ENCODE measurements at places on chromosomes 12 and 14.

DNA sequence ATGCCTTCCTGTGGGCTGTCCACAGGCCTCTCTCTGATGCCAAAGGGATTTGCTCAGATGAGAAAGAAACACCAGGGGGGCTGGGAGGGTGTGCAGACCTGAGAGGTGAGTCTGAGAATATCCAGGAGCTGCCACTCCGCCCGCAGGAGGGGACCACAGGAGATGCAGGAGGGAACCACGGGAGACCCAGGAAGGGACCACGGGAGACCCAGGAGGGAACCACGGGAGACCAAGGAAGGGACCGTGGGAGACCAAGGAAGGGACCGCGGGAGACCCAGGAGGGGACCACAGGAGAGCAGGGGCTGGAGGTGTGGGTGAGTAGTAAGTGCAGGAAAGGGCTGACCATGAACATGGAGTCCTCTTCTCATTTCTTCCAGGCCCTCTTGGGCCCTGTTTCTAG lies 74.6 kb upstream of the SFSWAP start:
- H3K27ac ChIP-seq = no peak overlapping the region
- no peak overlapping the region for H3K4me3 ChIP-seq
- DNase-seq = no peak
- H3K36me3 ChIP-seq = no peaks in the 10 kb centered on the region
- no peaks in the 10 kb centered on the region for H3K27me3 ChIP-seq
- no peaks in the 10 kb centered on the region for H3K4me1 ChIP-seq

- no peaks in the 10 kb centered on the region for H3K36me3 ChIP-seq
- no peak overlapping the region for H3K4me3 ChIP-seq
- no peak for DNase-seq
- H3K4me1 ChIP-seq = no peaks in the 10 kb centered on the region
- H3K27ac ChIP-seq = no peak overlapping the region
- no peaks in the 10 kb centered on the region for H3K27me3 ChIP-seq
Observed at GRCh38 chr12:93778306-93778705, 101.1 kb downstream of the CRADD start.

DNA sequence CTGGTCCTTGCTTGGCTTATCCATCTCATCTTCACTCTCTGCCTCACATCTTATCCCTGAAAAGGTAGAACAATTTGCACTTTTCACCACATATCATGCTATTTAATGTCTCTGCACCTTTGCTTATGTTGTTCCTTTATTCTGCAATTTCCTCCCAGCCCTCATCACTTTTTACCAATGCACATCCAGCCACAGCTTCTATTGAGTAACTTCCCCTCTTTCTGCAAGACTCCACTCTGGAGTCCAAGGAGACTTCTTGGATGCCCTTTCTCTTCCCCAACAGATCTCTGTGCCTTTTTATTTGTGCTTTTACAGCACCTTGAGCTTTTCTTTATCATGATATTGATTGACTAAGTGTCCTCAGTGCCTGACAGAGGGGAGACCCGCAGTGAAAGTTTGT lies 797.1 kb downstream of the VRK1 start:
- no peaks in the 10 kb centered on the region for H3K36me3 ChIP-seq
- H3K4me3 ChIP-seq = no peak overlapping the region
- no peaks in the 10 kb centered on the region for H3K27me3 ChIP-seq
- DNase-seq = no peak
- H3K27ac ChIP-seq = no peak overlapping the region

DNA sequence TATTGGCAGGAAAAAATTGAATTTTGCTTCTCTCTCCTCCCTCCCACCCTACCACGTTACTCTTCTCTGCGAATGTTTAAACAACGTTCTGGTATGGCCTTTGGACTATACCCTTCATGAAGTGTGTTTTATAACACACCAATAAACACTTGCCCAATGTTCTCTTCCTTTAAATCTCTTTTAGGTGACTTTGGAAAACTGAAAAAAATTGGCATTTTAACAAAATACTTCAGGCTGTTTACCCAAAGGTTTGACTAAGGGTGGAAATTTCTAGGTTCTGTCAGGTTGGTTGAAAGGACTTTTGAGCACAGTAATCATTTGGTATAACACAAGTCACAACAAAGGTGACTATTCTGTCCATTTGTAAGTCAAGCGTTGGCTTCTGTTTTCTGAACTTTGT lies 446.8 kb downstream of the AEBP2 start:
- no peaks in the 10 kb centered on the region for H3K4me1 ChIP-seq
- DNase-seq = no peak
- no peak overlapping the region for H3K4me3 ChIP-seq

- H3K36me3 ChIP-seq = peaks cover 7% of the 10 kb centered on the region
- H3K4me3 ChIP-seq = no peak overlapping the region
- H3K27ac ChIP-seq = no peak overlapping the region
- DNase-seq = no peak
Observed at GRCh38 chr14:90045616-90046015, 16.2 kb upstream of the KCNK13 start.

- H3K27ac ChIP-seq = no peak overlapping the region
- DNase-seq = no peak
- no peaks in the 10 kb centered on the region for H3K36me3 ChIP-seq
- H3K4me3 ChIP-seq = no peak overlapping the region
- H3K27me3 ChIP-seq = peaks cover 2% of the 10 kb centered on the region
Observed at GRCh38 chr12:26130728-26131127, 5.9 kb upstream of the BHLHE41 start.

DNA sequence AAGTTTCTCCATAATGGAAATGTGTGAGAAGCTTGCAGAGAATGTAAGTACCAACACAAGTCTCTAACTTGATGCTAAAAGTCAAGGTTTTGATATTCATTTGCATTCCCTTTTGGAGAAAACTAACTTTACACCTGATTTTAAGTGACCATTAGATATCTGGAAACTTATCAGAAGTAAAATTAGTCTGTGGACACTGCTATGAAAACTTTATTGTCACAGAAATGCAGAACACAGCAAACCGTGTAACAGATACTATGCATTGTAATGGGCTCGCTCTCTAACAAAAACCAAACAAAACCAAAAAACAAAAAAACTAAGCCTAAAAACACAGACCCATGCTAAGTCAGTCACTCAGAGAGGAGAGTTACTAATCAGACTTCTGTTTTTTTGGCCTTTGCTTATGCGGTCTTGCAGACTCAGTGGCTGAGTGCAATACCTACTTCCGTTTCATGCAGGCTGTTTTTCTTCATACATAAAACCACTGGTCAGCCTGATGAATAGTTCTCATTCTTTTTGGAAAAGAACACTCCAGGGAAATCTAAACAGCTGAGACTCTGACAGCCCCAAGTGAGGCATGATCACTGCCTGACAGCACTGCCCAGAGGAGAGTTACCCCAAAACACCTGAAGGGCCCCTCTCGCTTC lies 35.7 kb downstream of the NRDE2 start:
- no peaks in the 10 kb centered on the region for H3K4me1 ChIP-seq
- peaks cover 8% of the 10 kb centered on the region for H3K36me3 ChIP-seq
- H3K27me3 ChIP-seq = no peaks in the 10 kb centered on the region
- no peak overlapping the region for H3K4me3 ChIP-seq

DNA sequence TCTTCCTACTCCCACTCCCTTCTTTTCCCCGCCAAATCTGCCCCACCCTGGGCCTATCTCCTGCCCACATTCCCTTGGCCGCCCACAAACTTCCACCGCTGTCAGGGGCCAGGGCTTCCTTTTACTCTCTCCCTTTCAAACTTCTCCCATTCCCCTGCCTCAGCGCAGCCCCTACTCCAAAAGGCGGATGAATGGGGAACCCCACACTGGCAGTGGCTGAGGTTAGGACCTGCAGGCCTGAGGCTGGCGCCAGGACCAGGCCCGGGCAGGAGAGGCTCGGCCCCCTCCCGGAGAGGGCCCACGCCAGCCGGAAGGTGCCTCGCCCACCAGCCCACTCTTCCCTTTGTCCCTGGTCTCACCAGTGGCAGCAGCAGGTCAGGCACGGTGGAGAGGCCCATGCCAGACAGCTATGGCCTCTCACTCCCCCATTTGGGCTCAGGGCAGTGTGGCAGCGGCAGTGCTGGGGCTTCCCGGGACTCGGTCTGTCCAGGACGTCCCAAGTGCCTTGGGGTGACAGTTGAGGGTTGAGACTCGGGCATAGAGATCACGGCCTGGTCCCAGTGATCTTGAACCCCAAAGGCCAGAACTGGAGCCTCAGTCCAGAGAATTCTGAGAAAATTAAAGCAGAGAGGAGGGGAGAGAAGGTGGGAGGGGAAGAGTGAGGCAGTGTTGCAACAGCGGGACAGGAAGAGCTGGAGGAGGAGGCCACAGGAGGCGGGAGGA lies at the start of gene TNFRSF1A:
Gene TNFRSF1A, minus strand, starts transcription at position 660 of the 723 bp plus-strand sequence. Its CDS starts 262 bp downstream, at position 398.
- no peak for DNase-seq
- no peaks in the 10 kb centered on the region for H3K36me3 ChIP-seq
- H3K27ac ChIP-seq = peak within 1 kb of the TSS; percentile 88
- H3K4me3 ChIP-seq = peak within 1 kb of the TSS; percentile 97
- peaks cover 29% of the 10 kb centered on the region for H3K4me1 ChIP-seq

DNA sequence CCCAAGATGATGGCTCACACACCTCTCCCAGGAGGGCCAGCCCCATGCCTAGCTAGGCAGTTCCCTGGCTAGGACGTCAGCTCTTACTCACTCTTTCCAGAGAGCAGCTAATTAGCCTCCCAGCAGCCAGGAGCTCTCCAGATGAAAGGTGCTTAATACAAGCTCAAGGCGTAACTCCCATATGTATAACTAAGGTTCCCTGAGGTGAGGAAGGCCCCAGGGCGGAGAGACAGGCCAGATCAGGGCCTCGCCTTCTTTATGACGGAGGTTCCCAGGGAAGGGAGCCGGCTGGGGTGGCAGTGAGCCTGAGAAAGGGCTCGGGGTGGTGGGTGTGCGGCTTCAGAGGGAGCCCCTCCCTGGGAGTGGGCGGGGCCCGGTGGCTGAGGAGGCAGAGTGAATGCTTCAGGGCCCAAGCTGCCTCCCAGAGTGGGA lies 26.4 kb upstream of the ZFP36L1 start:
- DNase-seq = no peak
- no peaks in the 10 kb centered on the region for H3K27me3 ChIP-seq
- peaks cover 72% of the 10 kb centered on the region for H3K4me1 ChIP-seq
- no peaks in the 10 kb centered on the region for H3K36me3 ChIP-seq
- peak overlapping the region; percentile 4 for H3K27ac ChIP-seq
- no peak overlapping the region for H3K4me3 ChIP-seq

DNA sequence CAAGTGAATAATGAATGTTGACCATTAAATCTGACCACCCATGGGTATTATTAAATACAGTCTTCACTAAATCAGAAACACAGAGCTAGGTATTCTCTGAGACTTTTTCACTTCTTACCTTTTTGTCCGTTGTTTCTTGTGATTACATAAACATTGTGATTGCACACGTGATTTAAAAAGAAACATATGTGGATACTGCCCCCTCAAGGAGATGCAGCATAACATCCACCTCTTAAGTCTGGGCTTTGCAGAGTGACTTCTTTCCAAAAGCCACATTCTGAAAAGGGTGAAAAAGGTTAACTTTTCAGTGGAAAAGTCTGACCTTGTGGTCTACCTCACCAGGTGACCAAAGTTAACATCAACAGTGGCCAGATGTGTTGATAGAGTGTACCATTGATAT lies 185.5 kb upstream of the FAR2 start:
- no peaks in the 10 kb centered on the region for H3K27me3 ChIP-seq
- no peak overlapping the region for H3K4me3 ChIP-seq
- no peak for DNase-seq
- H3K27ac ChIP-seq = no peak overlapping the region
- H3K4me1 ChIP-seq = no peaks in the 10 kb centered on the region

- H3K27ac ChIP-seq = peak overlapping the region; percentile 55
- no peaks in the 10 kb centered on the region for H3K36me3 ChIP-seq
Observed at GRCh38 chr12:92570056-92570753, 132.6 kb upstream of the PLEKHG7 start.

- no peak for DNase-seq
- peaks cover 6% of the 10 kb centered on the region for H3K27me3 ChIP-seq
- H3K4me1 ChIP-seq = peaks cover 22% of the 10 kb centered on the region
- no peaks in the 10 kb centered on the region for H3K36me3 ChIP-seq
- peak within 1 kb of the TSS; percentile 43 for H3K4me3 ChIP-seq
Observed at GRCh38 chr12:53231921-53232645, at the start of gene RARG. Gene RARG, minus strand, starts transcription at chr12:53232209. Its CDS starts 4,664 bp downstream, at chr12:53227545.

- no peaks in the 10 kb centered on the region for H3K4me1 ChIP-seq
- H3K27me3 ChIP-seq = no peaks in the 10 kb centered on the region
- no peak overlapping the region for H3K4me3 ChIP-seq
- H3K36me3 ChIP-seq = no peaks in the 10 kb centered on the region
- no peak for DNase-seq
Observed at GRCh38 chr12:75447691-75448393, 32.7 kb upstream of the GLIPR1 start.

DNA sequence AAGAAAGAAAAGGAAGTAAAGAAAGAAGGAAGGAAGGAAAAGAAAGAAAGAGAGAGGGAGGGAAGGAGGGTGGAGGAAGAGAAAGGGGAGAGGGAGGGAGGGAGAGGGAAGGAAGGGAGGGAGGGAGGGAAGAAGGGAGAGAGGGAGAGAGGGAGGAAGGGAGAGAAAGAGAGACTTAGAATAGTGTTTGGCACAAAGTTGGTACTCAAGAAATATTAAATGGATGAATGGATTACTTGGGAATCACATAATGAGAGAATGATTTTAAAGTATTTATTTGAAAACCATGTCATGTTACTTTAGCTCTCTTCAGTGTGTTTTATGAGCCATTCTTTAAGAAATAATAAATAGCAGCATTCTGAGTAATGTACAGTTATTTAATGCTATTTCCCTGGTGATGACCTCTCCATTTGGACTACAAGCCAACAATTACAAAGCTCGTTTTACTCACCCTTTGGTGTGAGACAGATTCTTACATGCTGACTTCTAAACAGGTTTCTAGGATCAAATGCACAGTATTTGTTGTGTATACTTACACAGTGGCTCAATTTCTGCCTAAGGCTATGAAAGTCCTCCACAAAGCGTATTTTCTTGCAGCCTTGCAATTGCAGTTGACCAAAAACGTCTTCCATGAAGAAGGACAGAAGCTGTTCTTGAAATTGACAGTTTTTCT lies 861 bp downstream of the IL26 start:
- no peak overlapping the region for H3K4me3 ChIP-seq
- H3K36me3 ChIP-seq = no peaks in the 10 kb centered on the region
- no peaks in the 10 kb centered on the region for H3K4me1 ChIP-seq
- no peak for DNase-seq
- H3K27ac ChIP-seq = no peak overlapping the region
- no peaks in the 10 kb centered on the region for H3K27me3 ChIP-seq

GRCh38 chr12:6284273-6284672 lies 26.2 kb upstream of the PLEKHG6 start:
- H3K4me1 ChIP-seq = no peaks in the 10 kb centered on the region
- no peak overlapping the region for H3K4me3 ChIP-seq
- DNase-seq = no peak
- H3K27ac ChIP-seq = no peak overlapping the region
- H3K36me3 ChIP-seq = no peaks in the 10 kb centered on the region
- H3K27me3 ChIP-seq = no peaks in the 10 kb centered on the region

- no peak overlapping the region for H3K27ac ChIP-seq
- H3K27me3 ChIP-seq = no peaks in the 10 kb centered on the region
- no peak overlapping the region for H3K4me3 ChIP-seq
- DNase-seq = no peak
Observed at GRCh38 chr14:99686557-99687283, 2.6 kb downstream of the CYP46A1 start.
